ENCODE measurements at places on chromosomes 1 and 21. TPM values are rescaled to one million over a fixed set of nuclear protein-coding genes. Genes with fewer than 3 reads are reported as not detected.
A peak's percentile ranks its signal among the peaks of the same experiment; 100 is the strongest.

DNA sequence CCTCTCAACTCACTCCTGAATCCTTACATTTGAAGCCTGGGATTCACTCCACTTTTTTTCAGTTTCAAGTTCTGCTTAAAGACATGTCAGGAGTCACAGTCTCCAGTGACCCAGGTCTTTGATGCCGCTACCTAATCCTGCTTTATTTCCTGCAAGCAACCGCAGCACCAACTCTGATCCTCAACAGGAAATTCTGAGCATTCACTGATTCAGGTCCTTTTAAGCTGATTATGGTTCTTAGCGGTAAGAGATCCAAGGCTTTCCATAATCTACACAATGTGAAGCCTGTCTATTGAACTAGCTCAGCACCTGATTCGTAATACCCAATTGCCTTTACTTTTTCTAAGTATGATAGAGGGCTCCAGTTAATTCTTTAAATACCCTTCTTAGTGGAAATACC, 43.7 kb upstream of the PIGC start:
- peaks cover 13% of the 10 kb centered on the region for H3K27me3 ChIP-seq
- H3K27ac ChIP-seq, result no peak overlapping the region
- peaks cover 2% of the 10 kb centered on the region for H3K36me3 ChIP-seq
- peaks cover 4% of the 10 kb centered on the region for H3K4me1 ChIP-seq
- no peak overlapping the region for H3K4me3 ChIP-seq

DNA sequence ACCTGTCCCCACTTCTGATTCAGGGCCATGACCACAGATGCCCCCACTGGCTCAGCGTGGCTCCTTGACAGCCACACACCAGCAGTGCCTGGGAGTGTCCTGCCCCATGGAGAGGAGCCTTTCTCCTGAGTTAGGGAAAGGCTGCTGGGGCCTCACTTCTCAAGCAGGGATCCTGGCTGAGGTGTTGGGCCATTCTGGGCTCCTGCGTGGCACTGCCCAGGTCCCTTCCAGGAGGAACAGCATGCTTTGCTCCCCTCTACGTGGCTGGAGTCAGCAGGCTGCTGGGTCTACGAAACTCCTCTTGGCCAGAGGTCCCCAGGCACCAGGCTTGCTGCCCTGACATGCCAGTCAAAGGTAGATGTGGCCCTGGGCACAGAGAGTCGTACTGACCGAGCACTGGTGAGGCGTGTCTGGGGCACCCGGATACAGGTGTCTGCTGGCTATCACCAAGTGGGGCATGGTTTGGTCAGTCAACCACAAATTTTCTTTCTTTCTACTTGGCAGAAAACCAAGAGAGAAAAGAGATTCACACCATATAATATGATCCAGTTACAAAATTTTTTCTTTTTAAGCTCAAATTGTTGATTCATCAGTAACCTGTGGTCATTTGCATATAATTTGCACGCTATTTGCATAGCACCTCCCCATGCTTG, 4.1 kb downstream of the ADORA1 start:
- H3K4me3 ChIP-seq, result no peak overlapping the region
- peak; percentile 60 for DNase-seq
- H3K27ac ChIP-seq, result no peak overlapping the region
- H3K36me3 ChIP-seq, result no peaks in the 10 kb centered on the region

GRCh38 chr1:162079030-162079429, 9.5 kb downstream of the NOS1AP start:
- peaks cover 31% of the 10 kb centered on the region for H3K4me1 ChIP-seq
- no peak for DNase-seq
- no peak overlapping the region for H3K4me3 ChIP-seq
- H3K27me3 ChIP-seq, result no peaks in the 10 kb centered on the region

DNA sequence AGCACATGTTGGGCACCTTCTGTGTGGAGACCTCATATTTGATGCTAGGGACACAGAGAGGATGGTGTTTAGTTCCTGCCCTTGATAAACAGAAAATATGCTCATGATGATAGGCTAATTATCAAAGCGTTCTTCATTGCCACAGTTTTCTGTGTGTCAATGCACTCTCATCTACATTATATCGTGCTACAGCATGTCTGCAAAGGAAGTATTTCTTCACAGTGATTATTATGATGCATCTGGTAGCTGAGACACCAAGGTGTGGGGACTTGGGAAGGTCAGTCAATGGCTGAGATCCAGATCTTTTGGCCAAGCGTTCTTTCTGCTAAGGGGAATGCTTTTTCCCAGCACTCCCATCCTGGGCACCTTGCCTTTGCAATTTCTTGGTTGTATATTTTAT, 321.2 kb downstream of the PBX1 start:
- H3K36me3 ChIP-seq, result no peaks in the 10 kb centered on the region
- H3K4me1 ChIP-seq, result no peaks in the 10 kb centered on the region
- no peak overlapping the region for H3K4me3 ChIP-seq
- H3K27me3 ChIP-seq, result peaks cover 10% of the 10 kb centered on the region
- no peak overlapping the region for H3K27ac ChIP-seq

- no peak for DNase-seq
- no peaks in the 10 kb centered on the region for H3K27me3 ChIP-seq
- H3K4me3 ChIP-seq, result no peak overlapping the region
- H3K27ac ChIP-seq, result no peak overlapping the region
Measured at GRCh38 chr1:162854245-162854882, 6.6 kb downstream of the CCDC190 start.

The CD53 gene
- total RNA-seq, result not detected

- H3K4me3 ChIP-seq, result no peak overlapping the region
- no peaks in the 10 kb centered on the region for H3K27me3 ChIP-seq
- DNase-seq, result no peak
- H3K36me3 ChIP-seq, result peaks cover 11% of the 10 kb centered on the region
- H3K4me1 ChIP-seq, result no peaks in the 10 kb centered on the region
- no peak overlapping the region for H3K27ac ChIP-seq
Measured at GRCh38 chr21:18914570-18914969, 511.0 kb upstream of the TMPRSS15 start.

The GPR52 gene
- total RNA-seq, result 1.0 TPM
